ENCODE measurements at places on chromosomes 7 and 10.

DNA sequence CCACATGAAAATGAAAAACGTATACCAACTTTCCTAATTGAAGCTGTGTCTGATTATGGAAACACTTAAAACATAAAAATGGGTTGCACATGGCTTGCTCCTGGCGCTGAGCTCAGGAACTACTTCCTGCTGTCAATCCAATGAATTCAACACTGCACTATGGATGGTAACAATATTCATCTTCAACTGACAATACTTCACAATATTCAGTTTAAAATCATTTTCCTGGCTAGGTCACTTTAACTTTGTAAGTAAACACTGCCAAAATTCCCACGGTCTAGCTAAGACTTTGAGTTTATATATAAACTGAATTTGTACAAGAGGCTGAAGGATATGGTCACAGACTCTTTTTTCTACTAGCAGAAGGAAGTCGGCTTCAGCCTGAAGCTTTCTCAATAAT, 556.9 kb downstream of the TNS3 start:
- no peak for DNase-seq

DNA sequence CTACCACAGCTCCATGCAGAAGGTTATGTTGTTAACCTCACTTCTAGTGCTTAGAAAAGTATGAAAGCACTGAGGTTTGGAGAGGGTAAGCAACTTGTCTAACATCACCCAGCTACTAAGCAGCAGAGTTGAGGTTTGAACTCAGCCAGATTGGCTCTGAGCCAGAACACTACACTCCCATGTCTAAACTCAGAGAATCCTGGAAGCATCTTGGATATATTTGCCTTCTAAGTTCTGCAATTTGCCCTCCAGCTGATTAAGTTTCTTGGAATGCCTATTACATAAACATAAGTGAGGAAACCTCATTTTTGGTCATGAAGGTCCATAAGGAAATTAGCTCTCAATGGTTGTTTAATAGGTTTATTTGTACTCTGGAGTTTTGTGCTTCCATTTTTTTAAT, 78.1 kb upstream of the PHYHIPL start:
- no peak for DNase-seq

DNA sequence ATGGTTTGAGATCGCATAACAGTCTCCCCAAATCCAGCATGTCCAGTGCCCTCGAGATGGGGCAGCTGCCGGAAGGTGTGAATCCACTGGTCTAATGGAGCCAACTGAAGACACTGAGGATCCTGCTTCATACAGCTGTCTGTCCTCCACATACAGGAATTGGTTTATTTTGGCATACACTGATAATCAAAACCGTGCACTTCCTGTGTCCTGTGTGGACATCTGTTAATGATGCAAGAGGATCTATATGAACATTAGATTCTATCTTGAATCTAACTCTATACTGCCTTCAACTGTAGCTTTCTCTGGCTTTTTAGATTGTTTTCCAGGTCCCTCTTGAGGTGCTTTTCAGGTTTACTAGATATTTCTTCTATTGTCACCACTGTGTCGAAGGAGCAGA, 3.0 kb upstream of the JAZF1 start:
- DNase-seq, result no peak

- DNase-seq, result no peak
Measured at GRCh38 chr7:92569137-92569536, 21.1 kb downstream of the FAM133B start.

GRCh38 chr7:82158327-82158726, 285.2 kb downstream of the CACNA2D1 start:
- DNase-seq, result no peak

- DNase-seq, result no peak
Measured at GRCh38 chr10:36504758-36505157, 620.6 kb upstream of the ANKRD30A start.

GRCh38 chr7:45574669-45575500, 717 bp downstream of the ADCY1 start:
- no peak for DNase-seq

GRCh38 chr10:128835361-128835760, 631.7 kb upstream of the MGMT start:
- DNase-seq, result no peak

GRCh38 chr7:24337180-24337579, 53.2 kb downstream of the NPY start:
- peak; percentile 8 for DNase-seq

GRCh38 chr10:68402276-68402675, 4.8 kb downstream of the RUFY2 start:
- DNase-seq, result no peak

GRCh38 chr7:115023219-115023618, 101.3 kb downstream of the MDFIC start:
- DNase-seq, result no peak

Data from substantia nigra (tissue), 51 donors.